ENCODE measurements at places on chromosomes 7 and 10.
A peak's percentile ranks its signal among the peaks of the same experiment; 100 is the strongest.

GRCh38 chr10:61139592-61139953 is 195.6 kb upstream of the RHOBTB1 start:
- no peak for DNase-seq

- peak; percentile 31 for DNase-seq
Observed at GRCh38 chr7:143882604-143883078, 19.3 kb downstream of the TCAF1 start.

GRCh38 chr10:117537436-117537903 is 5.1 kb upstream of the EMX2 start:
- DNase-seq = no peak

DNA sequence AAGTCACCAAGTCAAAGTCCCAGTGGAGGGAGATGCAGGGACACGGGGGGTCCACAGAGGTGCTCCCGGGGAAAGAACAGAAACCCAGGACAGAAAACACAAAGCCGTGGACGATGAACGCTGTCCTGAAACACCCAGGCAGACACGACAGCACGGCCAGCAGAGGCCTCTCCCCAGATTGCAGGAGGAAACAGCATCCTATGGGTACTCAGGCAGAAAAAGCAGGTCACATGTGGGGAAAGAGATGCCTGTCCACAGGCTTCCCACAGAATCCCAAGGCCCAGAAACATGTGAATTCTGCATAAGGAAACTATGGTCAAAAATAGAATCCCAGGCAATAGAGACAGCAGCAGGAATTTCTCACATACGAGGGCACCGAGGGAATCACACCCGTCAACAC is 53.6 kb upstream of the ADGRA1 start:
- DNase-seq = no peak

- DNase-seq = no peak
Observed at GRCh38 chr7:137583172-137583571, 239.6 kb upstream of the PTN start.

- DNase-seq = peak; percentile 15
Observed at GRCh38 chr10:35794703-35795102, 152.6 kb upstream of the FZD8 start.
